SW 1271 (cell line): ENCODE measurements at places on chromosomes 16 and 17.
A peak's percentile ranks its signal among the peaks of the same experiment; 100 is the strongest.

GRCh38 chr16:9013508-9013864 lies 49.8 kb upstream of the USP7 start:
- no peak for DNase-seq

GRCh38 chr16:50767197-50767596 lies 25.3 kb downstream of the CYLD start:
- DNase-seq = no peak

GRCh38 chr16:50081428-50082018 lies 15.8 kb downstream of the HEATR3 start:
- DNase-seq = no peak

DNA sequence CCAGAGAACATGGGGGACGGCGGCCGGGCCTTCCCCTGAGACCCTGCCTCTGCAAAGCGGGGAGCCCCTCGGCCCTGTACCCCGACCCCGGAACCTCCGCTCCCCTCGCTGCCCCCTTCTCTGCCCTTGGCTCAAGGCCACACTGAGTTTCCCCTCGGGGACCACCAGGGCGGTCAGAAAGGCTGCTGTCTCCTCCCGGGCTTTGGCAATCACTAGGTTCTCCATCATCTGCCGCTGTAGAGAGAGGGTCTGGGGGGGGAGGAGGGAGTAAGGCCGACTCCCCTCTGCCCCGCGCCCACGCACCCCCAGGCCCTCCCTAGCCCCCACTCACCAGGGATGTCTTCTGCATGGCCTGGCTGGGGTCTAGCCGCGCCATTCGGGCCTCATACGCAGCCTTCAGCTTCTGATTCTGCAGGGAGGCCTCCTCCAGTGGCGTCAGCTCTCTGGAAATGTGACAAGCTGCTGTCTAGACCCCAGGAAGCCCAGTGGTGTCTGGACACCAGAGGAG lies 8.4 kb downstream of the VPS9D1 start:
- no peak for DNase-seq

GRCh38 chr17:18921912-18922451 lies 30.0 kb upstream of the SLC5A10 start:
- no peak for DNase-seq

DNA sequence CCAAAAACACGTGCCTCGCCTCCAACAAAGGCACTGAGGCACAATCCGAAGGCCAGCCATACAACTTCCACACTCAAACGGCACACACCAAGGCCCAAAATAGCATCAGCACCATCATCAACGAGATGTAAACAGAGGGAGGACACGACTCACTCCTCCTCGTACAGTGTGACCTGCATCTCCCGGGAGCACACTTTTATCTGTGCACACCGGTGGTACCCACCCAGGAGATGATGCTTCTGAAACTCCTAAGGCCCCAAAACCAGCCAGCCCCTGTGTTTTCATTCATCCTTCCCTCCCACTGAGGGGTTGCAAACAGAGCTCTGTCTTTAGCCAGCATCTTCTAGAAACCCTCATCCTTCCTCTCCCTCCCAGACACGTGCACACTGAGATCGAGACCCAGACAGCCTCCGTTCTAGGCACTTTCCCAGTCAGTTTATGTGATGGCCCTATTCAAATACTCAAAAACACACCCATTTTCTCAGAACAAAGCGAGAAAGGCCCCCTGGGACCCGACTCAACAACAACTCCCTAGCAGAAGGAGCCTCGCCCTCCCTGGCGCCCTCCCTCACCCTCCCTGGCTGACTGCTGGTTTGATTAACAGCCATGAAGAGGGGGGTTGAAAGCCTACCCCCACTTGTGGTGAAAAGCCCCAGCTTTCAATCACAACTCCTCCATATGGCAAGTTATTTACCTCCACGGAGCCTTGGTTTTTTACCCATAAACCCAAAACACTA lies 76.3 kb downstream of the GAS7 start:
- DNase-seq = no peak

DNA sequence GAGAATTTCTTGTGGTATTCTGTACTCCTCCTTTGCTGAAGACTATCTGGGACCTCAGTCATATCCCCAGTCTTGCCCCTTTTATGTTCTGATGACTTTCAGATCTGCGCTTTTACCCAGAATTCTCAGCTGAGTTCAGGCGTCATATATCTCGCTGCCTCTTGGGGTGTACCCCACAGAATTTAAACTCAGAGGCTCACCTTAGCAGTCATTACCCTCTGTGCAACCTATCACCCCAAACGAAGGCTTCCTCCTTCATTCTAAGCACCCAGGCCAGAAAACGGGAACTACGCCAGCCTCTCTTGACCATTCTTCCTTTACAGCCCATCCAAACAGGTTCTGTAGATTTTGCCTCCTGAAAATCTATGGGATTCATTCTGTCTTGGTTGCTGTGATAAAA lies 574.8 kb upstream of the C16orf82 start:
- DNase-seq = no peak

- DNase-seq = no peak
Observed at GRCh38 chr16:17951378-17951777, 385.2 kb downstream of the NPIPA8 start.

DNA sequence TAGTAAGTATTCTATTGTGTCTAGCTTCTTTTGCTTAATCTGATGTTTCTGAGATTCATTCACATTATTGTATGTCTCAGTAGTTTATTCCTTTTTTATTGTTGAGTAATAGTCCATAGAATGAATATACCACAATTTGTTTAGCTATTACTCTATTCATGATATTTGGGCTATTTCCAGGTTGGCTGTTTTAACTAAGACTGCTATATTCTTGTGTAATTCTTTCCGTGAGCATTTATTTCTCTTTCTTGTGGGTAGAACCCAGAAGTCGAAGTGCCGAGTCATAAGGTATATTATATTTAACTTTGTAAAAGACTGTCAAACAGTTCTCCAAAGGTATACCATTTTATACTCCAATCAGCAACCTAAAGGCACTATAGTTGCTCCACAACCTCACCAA lies 160.8 kb downstream of the ANKFN1 start:
- DNase-seq = no peak

GRCh38 chr17:75517297-75517865 lies 1.1 kb downstream of the TSEN54 start:
- DNase-seq = no peak

- DNase-seq = no peak
Observed at GRCh38 chr17:50790618-50791017, 23.3 kb upstream of the ANKRD40CL start.

DNA sequence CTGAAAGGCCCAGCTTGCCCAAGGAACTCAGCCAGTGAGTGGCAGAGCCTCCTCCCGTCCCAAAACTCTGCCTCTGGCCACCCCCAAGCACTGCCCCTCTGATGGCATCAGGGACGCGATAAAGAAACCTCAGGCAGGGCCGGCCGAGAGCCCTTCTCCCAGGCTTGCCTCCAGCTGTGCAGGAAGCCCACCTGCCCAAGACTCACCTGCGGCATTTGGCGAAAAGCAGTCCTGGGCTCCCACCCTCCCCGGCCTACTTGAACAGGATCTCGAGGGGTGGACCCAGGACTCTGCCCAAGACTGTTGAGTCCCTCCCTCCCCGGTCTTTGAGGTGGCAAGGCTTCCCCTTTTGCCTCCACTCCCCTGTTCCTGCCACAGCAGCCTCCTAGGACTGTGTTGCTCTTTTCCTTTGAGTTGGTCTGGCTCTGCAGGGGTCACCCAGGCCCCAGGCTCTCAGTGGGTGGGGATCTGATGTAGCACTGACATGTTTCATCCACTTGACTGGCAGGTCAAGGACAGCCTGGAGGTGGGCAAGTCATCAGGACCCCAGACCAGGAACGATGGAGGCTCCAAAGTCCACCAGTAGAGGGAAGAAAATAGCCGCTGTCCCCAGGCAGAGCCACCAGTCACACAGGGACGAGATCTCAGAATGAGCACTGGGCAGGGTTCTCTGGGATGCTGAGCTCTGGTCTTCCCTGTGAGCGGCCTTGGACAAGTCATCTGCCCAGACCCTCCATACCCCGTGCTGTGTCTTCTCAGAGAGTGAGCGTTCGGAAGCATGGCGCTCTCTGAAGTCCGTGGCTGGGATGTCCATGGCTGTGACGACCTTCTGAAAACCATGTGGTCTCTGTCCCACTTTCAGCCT lies 111.0 kb upstream of the TNRC6C start:
- DNase-seq = no peak

DNA sequence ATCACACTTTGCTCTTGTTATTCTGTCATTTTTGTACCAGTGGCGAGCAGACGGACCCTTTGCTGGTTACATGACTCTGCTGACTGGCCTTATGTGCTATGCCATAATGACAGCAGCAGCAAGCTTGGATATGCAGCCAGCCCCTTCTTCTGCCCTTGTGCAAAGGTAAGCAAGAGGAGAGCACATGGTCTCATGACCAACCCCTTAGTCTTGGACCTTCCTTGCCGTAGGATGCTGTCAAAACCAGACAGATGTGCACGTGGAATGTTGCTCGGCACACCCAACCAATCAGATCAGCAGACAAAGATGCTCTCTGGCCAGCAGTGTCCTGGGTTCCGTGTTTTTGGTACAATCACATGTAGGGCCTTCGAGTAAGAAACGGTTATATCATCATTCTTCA lies 4.8 kb upstream of the N4BP1 start:
- DNase-seq = no peak

GRCh38 chr16:3029491-3030221 lies 5.8 kb downstream of the THOC6 start:
- no peak for DNase-seq

DNA sequence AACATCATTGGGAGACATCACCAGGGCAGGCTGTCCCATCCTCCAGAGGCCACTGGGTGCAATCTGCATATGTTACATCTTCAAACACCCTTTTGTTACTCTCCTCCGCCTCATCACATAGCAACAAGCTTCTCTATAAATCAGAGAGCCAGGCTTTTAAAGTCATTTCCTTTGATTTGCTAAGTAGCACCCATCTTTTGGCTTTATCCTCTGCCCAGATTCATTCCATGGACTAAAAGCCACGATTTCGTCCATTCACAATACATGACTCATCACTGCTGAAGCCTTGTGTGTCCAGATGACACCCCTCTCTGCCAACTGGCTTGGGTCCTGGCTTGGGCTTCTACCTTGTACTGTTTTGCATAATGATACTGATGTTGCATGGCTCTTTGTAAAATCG lies 2.0 kb upstream of the KRT38 start:
- no peak for DNase-seq

DNA sequence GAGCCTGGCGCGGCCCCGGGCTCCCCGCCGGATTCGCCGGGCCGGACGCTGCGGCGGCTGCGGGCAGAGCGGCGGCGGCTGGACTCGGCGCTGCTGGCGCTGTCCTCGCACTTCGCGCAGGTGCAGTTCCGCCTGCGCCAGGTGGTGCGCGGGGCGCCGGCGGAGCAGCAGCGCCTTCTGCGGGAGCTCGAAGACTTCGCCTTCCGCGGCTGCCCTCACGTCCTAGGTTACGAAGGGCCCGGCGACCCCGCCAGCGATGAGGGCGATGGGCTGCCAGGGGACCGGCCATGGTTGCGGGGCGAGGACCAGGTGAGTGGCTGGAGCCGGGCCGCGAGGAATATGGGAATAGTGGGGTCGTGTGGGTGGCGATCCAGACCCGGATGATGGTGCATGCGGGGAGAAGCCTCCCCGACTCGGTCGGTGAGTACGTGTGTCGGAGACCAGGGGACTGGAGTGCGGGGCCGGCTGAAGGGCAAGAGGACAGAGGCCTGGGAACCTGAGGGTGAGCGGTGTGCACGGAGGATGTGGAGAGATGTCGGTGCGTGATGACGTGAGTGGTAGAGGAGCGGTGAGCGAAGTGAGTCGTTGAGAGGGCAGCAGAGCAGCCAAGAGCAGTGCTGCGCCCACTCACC lies 517 bp downstream of the RUNDC1 start:
- DNase-seq = peak; percentile 41

DNA sequence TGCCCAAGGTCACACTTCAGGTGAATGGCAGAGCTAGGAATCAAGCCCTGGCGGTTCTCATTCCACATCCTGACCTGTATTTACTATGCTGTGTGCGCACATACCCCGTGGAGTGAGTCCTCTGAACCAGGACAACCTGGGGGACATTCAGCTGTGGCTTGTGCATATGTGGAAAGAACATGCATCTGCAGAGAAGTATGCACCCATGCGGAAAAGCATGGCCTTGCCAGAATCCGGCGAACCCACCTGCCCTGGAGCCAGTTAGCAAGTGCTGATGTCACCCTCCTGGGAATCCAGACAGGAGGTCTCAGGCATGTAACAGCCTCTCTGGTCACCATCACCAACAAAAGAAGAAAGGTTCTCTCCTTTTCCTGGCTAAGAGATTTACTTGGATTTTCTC lies 1.9 kb downstream of the RASL10B start:
- no peak for DNase-seq

- no peak for DNase-seq
Observed at GRCh38 chr17:8806926-8807550, 7.9 kb upstream of the MFSD6L start.

- DNase-seq = peak; percentile 37
Observed at GRCh38 chr16:67055712-67056487, 27.0 kb downstream of the CBFB start.

GRCh38 chr17:46984892-46985291 lies 5.8 kb upstream of the RPRML start:
- no peak for DNase-seq

DNA sequence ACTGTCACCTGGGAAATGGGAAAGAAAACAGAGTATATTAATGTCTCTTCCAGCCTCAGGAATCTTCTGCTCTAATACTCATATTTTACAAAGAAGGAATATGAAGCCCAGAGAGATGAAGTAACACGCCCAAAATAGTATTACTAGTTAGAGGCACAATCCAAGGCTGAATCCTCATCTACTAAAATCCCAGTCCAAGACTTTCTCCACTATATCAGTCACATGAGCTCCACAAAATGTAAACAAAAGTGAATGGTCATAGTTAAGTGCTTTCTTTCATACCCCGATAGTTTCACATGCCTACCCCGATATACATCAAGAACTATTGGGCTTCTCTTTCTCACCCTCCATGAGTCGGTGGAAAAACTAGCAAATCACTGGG lies 965 bp downstream of the INTS2 start:
- no peak for DNase-seq

GRCh38 chr16:66382966-66383299 lies 16.4 kb downstream of the CDH5 start:
- peak; percentile 73 for DNase-seq

DNA sequence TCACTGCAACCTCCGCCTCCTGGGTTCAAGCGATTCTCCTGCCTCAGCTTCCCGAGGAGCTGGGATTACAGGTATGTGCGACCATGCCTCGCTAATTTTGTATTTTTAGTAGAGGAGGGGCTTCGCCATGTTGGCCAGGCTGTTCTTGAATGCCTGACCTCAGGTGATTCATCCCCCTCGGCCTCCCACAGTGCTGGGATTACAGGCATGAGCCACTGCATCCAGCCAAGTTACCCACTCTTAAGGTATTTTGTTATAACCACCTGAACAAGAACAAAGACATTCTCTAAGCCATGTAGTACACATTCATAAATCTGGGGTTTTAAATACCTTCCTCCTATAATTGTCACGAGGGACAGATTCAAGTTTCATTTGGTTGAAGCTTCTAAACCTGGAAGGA lies 12.3 kb upstream of the TMEM170A start:
- no peak for DNase-seq

DNA sequence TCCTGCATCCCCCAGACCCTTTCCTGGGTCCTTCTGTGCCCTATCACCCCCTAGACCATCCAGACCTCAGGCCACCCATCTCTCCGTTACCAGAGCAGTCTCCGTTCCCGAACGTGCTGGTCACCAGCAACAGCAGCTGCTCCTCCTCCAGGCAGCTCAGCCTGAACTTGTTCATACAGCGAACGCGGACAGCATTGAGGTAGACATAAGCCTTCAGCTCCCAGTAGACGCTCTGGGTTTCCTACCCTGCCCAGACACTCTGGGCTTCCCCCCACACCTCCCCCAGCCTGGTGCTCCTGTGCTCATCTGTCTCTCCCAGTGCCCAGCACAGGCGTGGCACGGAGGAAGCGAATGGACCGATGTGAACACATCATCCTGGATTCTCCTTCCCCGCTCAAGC lies 41.6 kb upstream of the RNFT1 start:
- DNase-seq = no peak

- DNase-seq = no peak
Observed at GRCh38 chr16:85625485-85626117, 12.5 kb downstream of the GSE1 start.
